Bronchial epithelial cell (primary cell): ENCODE measurements at places on chromosomes 13 and 19.

DNA sequence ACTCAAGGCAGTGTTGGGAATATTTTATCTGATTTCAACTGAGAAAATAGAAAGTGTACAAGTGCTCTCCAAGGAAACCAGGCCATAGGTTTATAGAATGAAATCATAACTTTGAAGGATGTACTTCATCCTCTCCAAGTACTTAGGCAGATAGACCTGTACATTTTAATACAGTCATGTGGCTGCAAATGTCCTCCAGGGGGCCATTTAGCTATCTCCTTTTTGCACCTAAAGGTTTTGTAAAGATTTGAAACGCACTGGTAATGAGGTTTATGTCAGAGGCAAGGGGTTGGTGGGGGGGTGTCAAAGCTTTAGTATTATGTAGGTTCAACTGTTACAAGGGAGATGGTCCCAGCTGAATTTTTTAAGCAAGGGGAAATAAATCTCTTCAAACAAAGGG is 364.4 kb downstream of the DCT start:
- DNase-seq = no peak

GRCh38 chr19:1042689-1043511 is 3.0 kb downstream of the ABCA7 start:
- DNase-seq = no peak

DNA sequence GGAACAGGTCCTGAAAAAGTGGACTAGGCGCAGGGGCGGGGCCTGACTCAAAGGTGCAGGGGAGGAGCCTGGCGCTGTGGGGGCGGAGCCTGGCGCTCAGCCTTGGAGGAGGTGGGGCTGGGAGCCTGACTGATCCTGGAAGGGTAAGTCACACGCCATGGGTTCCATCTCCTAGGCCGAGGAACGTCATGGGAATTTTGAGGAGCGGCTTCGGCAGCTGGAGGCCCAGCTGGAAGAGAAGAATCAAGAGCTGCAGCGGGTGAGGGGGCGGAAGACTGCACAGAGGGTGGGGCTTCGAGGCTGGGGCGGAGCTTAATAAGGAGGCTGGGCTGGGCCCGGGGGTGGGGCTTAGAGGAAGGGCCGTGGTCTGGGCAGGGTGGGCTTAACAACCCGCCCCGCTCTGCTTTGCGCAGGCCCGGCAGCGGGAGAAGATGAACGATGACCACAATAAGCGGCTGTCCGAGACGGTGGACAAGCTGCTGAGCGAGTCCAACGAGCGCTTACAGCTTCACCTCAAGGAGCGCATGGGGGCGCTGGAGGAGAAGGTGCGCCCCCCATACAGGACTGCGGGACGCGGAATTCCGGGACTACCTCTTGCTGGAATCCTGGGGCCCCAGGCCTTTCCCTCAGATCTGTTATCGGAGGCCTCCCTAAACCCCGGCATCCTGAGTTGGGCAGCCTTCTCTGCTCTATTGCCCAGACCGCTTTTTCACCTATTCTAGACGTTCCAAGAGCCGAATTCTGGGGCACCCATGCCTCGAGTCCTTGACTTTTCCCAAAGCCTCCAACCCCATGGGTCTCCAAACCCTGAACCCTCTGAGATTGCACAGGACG is 14.5 kb downstream of the PPFIA3 start:
- peak; percentile 75 for DNase-seq

DNA sequence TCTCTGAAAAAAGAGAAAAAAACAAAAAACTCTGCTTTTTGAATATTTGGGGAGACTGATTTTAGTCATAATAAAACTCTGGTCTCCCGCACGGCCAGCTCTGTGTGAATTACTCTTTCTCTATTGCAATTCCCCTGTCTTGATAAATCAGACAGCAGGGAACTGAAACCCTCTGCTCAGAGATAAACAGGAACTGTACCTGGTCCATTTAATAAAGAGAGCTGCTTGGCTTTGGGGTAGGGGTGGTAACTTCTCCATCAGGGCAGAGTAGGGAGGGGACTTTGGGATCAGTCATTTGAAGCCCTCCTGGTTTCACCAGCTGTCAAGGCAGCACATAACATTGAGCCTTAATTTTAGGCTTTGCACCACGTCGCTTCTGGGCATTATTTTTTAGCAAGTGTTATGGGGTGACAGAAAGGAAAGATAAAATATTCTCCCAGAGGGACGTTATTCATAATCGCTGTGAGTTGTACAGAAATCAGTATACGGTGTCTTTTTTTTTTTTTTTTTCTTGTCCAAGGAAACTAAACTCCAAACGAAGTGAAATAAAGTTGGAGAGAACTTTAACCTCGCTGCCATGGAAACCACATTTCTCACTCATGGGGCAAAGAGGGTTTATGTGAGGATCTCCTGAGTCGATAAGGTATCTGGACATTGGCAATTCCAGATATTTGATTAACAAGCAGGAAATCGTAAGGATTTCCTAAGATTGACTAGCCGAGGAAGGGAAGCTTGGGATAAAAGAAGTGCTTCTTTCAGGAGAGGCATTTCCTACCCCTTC is 99.0 kb upstream of the MRI1 start:
- DNase-seq = no peak

- DNase-seq = peak; percentile 97
These were observed 1385.3 kb upstream of the SPRY2 start for GRCh38 chr13:81726037-81726726.

DNA sequence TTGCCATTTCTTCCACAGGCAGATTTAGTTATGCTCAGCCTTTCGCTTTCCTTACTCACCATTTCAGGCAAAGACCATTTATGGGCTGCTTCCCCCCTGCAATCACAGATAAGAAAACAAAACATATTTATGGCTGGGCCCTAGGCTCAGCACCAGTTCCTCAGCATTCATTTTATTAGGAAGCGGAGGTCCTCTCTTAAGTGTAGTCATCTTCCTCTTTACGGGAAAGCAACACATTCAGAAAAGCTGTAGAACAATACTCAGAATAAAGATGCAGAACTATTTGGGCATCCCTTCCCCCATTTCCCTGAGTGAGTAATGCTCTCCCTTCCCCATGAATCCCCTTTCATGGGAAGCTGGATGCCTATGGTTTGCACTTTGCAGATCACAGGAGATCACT is 27.9 kb downstream of the FLT1 start:
- no peak for DNase-seq

- DNase-seq = no peak
These were observed 44.9 kb downstream of the ZNF611 start for GRCh38 chr19:52689843-52690368.

GRCh38 chr13:52405767-52406494 is at the start of gene THSD1:
THSD1 (minus strand) TSS chr13:52406172; CDS start chr13:52402600, 3,572 bp downstream.
- peak; percentile 20 for DNase-seq

GRCh38 chr19:33552191-33552927 is 30.8 kb upstream of the PEPD start:
- DNase-seq = no peak

DNA sequence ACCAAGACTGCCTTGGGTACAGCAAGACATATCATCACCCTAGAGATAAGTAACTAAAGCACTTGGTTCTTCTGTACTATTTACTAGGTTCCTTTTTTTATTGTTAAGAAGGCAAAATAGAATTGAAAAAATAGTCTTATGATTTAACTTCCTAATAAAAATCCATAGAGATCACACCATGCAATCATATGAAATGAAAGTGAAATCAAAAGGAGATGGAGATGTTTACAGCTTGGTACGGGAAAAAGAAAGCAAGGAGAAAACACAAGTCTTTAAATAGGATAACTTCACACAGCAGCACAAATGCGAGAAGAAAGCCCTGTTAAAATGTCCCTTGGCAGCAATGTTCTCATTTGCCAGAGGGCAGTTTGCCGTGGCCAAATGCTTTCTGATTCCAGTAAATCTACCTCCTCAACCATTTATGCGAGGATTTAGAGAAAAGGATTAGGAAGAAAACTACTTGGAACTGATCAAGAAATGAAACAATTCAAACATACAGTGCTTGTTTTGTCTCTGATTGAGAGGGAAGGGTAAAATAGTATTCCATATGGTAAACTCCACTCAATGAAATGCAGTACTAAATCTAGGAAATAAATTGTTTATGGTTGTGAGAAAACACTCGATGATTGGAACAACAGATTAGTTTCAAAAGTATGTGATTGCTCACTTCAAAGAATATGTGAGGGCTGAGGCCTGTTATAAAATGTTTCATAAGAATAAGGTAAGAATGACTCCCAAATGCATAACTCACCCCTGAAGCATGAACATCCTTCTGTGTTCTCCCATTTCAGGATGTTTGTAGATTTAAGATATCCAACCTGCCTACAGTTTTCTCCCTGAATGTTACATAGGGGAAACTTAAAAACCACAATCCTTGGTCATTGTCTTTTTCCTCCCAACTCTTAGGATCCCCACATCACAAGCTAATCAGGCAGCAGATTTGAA is 487.8 kb downstream of the DACH1 start:
- peak; percentile 60 for DNase-seq

DNA sequence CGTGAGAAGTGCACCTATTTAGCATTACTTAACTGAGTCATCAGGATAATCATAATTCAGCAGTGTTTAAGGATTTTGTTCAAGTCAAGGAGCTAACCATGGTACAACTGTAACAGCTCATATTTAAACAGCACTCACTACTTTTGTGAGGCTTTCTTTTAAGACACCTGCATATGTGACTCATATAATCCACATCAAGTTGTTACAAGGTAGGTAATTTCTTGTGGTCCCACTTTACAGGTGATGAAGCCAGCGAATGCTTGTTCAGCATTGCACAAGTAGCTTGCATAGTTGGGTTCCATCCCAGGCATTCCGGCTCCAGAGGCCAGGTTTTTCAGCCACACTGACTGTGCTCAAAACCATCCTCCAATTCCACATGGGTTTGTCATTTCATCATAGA is 569.2 kb downstream of the MYO16 start:
- peak; percentile 86 for DNase-seq

GRCh38 chr13:21675095-21675991 is 4.5 kb downstream of the FGF9 start:
- DNase-seq = no peak

DNA sequence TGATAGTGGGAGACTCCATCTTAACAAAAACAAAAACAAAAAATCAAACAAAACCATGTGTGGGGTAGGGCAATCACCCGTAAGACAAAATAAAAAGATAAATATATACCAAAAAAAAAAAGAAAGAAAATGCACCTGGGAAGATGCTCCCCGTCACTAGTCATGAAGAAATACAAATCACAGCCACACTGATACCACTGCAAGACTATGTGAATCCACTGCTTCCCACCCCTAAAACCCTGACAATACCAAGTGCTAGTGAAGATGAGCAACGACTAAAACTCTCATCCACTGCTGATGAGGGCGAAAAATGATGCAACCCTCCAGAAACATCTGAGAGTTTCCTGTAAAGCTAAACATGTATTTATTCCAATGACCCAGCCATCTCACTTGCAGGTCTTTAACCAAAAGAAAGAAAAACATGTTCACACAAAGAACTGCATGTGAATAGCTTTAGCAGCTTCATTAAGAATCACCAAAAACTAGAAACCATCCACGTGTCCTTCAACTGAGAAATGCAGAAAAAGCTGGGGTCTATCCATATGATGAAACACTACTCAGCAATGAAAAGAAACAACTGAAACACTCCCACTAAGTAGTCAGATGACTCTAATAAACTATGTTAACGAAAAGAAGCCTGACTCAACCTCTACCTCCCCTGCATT is 31.7 kb downstream of the BRD4 start:
- no peak for DNase-seq

- no peak for DNase-seq
These were observed 26.5 kb downstream of the CEBPG start for GRCh38 chr19:33399745-33400681.

DNA sequence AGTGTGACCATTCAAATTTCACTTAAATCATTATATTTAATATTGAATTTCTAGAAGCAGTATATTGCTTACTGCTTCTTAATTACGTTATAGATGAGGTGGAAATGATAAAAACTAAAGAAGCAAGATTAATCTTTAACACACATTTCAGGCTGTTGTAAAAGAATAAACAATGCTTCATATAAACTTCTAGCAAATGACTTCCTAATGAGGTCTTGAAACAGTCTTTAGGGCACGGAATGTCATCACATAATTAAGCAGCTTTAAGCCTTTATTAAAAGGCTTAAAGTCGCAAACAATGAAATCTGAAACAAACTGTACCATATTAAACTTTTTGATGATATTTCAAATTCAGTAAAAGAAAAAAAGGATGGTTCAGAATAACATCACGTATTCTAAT is 1.9 kb downstream of the SLITRK6 start:
- peak; percentile 27 for DNase-seq

- no peak for DNase-seq
These were observed 10.9 kb downstream of the PRAM1 start for GRCh38 chr19:8491574-8491973.

- DNase-seq = peak; percentile 4
These were observed 140.4 kb downstream of the TEX29 start for GRCh38 chr13:111460548-111461444.

DNA sequence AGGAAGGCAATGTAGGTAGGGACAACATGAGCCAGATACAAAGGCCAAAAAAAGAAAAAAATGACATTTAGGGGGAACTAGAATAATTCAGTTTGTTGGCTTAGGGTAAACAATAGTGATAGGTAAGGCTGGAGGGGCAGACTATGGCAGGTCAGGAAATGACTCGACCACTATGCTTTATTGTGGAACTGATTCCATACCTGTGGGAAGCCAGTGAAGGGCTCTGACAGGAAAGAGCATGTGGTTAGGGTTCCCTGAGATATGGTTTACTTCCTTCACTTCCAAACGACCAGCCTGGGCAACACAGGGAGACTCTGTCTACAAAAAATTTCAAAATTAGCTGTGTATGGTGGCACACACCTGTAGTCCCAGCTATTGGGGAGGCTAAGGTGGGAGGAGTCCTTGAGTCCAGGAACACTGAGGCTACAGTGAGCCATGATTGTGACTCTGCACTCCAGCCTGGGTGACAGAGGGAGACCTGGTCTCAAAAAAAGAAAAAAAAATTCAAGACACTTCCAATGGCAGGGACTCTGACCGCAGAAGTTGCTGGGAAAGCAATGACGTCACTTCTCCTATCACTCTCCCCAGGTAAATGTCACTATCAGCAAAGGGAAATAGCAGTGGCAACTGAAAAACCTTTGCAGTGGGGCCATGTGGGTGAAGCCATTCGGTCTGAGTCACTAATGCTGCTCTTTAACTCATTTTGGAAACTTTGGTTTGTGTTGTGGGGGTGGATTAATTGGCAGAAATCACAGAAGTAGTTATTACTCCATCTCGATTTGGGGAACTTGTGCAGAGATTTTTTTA is 192.8 kb upstream of the TSC22D1 start:
- DNase-seq = no peak

DNA sequence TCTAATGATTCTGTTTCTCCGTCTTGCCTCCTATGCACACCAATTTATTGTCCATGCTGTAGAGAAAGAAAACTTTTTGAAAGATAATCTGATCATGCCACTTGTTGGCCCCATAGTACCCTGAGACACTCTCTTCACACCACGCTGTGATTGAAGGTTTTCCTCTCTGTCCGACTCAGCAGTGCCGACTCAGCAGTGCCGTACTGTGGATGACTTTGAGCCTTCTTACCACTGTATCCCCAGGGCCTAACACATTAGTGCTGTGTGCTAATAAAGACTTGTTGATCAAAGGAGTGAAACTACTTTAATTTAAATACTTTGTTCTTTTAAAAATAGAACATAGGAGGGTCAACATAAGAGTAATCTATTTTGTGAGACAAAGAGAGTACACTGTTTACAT is 429.6 kb downstream of the KLF12 start:
- DNase-seq = no peak
